Dorsolateral prefrontal cortex (tissue), 122 donors: ENCODE measurements at places on chromosomes 7 and 10.

DNA sequence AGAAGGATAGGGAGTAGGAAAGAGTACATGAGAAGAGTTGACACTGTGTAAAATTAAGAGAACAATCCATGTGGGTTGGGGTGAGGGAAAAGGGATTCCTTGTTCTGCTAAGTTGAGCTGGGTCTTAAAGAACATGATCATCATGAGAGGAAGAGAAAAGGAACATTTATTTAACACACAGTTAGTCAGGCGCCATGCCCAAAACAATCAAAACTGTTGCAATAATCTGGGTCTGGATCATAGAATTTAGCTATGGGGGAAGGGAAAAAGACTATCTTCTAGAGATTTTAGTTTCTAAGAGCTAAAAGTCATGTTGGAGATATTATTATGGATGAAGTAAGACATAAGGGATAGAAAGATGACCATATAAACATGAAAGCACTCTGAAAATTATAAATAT is 178.9 kb downstream of the SEM1 start:
- no peak for DNase-seq

- no peak for DNase-seq
Observed at GRCh38 chr10:113732160-113732881, 19.2 kb upstream of the PLEKHS1 start.

GRCh38 chr10:76034353-76035205 is 603.2 kb downstream of the LRMDA start:
- no peak for DNase-seq

- DNase-seq: no peak
Observed at GRCh38 chr7:49852619-49853462, 79.4 kb downstream of the VWC2 start.

DNA sequence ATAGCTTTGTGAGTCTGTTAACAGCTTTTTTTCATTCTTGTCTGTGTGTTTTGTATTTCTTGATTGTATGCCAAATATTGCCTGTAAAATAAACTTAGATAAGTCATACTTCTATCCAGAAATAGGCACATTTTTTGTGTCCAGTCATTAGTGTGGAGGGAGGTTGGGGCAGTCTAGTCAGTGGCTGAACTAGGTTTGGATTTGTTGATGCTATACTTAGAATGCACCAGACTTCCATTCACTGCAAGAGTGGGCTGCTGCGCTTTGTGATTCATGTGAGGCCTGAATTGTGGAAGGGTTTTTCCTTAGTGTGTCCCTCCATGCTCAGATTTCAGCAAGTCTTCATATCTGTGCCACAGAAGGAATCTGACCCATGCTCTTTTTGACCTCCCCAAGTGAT is 50.0 kb downstream of the TRUB1 start:
- no peak for DNase-seq

DNA sequence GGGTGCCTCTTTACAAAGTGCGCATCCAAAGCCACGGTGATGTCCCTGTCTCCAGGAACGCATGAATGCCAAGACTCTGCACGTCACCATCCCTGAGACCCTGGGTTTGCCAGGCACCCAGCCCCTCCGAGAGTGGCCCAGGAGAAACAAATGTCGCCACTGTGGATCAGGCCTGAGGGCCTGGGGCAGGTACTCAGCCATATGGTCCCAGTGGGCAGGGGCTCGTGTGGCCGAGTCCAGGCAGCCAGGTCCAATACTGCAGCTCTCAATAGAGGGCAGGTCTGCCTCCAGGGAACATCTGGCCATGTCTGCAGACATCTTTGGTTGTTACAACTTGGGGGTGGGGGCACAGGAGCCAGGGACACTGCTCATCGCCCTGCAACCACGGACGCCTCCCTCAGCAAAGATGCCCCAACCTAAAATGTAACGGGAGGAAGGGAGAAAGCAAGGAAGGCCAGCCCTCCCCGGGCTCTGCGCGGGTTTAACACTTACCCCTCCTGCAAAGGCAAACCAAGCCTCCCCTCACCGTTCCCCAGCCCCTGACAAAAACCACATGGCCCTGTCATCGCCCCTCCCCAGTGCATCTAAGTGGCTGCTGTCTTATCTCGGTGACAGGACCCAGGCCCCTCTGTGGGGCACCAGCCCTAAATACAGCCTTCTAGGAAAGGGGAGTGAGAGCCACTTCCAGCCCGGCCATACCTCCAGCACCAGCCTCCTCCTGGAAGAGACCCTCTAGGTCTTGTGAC is 10.3 kb upstream of the PAPOLB start:
- DNase-seq: no peak

DNA sequence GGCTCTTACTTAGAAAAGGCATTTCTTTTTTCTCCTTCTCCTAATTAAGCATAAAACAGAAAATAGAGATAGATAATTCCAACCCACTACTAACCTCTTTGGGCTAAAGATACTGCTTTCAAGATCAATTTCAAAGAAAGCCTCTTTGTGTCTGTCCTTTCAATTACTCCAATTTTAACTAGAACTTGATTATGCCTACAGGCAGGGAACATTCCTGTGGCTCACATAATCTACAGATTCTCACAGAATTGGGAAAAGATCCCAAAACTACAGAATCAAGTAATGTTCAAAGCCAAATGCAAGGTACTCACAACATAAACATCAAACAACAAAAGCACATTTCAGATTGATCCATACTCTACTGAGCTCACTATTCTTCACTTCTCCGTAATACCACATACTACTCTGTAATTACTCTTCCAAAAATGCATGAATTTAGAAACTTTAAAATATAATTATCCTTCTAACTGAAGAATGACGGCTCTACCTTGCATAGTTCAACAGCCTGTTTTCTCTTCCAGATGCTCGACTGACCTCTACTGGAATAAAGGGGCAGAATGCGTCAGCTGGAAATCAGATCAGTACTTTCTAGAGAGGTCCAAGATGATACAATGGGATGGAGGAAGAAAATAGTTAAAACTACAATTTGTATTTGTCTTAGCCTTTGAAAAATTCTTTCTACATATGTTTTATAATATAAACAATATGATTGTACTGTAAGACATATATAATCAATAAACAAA is 3.9 kb downstream of the MTERF1 start:
- DNase-seq: no peak

GRCh38 chr10:110376021-110376766 is 71.5 kb upstream of the SMNDC1 start:
- DNase-seq: no peak

DNA sequence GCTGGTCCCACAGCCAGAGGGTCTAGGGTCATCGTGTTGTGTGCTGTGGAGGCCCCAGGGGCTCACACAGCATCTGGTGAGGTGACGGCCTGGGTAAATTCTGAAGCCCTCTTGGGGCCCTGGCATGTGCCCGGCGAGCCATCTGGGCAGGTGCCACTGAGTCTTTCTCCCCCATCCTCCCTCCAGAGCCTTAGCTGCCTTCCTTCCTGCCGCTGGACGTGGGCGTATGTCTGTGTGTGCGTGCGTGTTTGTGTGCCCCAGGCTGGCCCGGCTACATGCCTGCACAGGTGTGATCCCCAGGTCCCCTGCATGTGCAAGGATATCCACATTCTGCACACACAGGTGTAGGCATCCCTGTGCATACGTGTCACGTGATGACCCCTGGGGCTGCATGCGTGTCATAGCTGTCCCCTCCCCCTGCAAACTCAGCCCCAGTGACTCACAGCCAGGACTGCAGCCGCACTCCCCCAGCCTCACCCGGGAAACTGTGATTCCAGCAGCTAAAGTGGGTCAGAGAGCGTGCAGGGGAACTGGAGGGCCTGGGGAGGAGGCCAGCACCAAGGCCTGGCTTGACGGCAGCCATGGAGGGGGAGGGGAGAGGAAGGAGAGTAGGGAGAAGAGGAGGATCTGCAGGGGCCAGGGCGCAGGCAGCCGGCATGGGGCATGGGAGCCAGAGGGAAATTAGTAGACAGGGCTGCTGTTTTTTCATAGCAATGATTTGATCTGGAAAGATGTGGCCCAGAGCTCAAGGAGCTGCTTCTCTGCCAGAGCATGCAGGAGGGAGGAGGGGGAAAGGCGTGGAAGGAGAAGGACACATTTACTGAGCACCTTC is 46.4 kb downstream of the ELFN1 start:
- no peak for DNase-seq

- DNase-seq: no peak
Observed at GRCh38 chr10:112394475-112394875, 20.6 kb downstream of the ACSL5 start.

DNA sequence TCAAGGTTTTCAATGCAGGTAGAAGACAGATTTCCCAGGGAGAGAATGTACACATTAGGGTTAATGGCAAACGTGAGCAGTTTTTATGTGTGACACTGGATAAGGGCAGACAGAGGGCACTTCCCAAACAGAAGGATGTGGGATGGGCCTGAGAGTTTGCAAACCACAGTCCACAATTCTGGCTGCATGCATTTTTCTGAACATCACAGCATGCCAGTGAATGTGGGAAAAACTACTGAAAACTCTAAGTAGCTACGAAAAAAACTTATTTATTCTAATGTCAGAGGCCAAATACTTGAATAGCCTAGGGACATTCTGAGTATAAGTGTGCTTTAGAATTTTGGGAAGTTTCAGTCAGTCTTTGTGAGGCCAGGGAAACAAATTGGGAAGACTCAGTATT is 145.9 kb downstream of the NRCAM start:
- DNase-seq: no peak

GRCh38 chr10:48568546-48568945 is 36.3 kb downstream of the ARHGAP22 start:
- DNase-seq: no peak

- DNase-seq: no peak
Observed at GRCh38 chr10:47264797-47265281, 35.2 kb upstream of the GDF10 start.

GRCh38 chr10:29322918-29323317 is 34.0 kb downstream of the LYZL1 start:
- no peak for DNase-seq

- DNase-seq: no peak
Observed at GRCh38 chr10:4283846-4284610, 499.0 kb upstream of the KLF6 start.

DNA sequence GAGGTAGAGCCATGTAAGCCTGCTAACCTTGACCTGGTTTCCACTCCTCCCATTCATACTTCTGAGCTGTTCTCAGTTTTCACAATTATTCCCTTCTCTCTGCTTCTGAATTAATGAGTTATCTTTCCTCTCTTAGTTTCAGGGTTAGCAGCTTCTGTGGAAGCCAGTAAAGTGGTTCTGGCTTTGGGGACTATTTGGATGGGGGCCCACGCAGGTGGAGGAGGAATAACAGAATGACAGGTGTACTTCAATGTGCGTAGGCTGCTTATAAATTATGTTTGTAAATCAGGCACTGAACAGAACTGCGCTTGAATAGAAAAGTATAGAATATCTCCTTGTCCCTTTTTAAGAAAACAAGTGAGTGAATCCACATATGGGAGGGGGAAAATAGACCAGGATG is 128.9 kb upstream of the GAD2 start:
- DNase-seq: no peak

- no peak for DNase-seq
Observed at GRCh38 chr10:14513123-14513522, 182.4 kb upstream of the FRMD4A start.

DNA sequence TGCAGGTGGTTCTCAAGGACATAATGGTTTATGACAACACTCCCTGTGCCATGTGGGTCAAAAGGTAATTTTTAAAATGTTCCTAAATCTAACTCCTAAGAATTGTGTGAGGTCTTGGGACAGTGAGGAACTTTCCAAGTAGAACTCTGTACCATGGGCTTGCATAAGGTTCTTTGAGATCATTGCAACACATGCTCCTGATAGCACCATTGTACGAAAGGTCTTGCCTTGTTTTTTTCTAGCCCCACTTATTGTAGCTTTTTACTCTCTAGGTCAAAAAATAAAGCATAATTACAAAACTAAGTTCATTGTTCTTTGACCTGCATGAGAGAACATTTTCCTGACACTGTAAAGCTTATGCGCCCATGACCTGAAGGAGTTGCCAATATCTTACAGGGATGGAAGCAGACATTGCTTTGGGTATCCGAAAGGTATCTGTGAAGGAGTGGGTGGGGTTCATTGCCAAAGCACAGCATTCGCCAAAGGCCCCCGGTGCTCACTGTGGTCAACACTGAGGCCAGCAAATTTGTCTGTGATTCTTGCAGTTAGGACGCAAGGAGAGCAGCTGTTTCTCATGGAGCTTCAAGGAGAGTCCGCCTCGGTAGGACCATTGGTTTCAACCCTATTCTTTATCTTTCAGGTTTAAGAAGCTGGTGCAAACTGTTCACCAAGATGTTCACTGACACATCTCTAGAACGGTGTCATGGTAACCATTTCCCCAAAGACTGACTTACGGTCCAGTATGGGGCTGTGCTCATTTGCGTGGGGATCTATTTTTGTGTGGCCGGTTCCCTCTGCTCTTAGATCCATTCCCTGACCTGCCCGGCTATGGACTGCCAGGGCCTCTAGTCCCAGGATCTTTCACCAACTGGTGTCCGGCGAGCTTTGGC is 7.6 kb upstream of the PRKAG2 start:
- DNase-seq: peak; percentile 8

DNA sequence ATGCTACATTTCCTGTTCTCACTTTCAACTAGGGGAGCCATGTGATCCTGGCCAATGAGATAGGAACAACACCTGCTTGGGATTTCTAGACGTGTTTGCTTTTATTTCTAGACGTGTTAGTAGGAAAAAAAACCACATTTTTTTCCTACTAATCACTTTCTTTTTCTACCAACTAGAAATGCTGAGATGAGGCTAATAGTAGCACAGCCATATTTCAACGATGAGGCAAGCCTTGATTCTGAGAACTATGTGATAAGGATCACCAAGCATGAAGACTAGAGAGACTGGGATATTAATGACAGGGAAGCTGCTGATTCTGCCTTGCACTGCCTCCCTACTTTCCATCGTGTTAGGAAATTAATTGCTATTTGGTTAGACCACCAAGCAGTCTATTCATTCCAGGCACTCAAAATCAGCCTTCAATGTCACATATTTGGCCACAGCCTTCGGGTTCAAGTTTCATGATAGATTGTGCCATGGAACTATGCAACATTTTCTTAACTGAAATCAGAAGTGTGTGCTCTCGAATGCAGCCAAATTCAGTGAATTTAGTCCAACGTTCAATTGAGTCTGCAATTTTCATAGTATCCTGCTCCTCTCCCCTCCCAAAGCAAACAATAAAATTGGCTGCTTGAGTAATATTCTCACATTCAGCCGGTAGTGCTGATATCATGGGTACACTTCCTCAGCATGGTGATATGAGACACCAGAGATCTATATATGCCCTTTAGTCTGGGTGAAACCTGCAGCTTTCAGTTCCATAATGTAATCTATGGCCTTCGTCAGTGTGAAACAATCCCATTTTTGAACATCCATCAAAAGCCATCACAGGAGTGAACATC is 98.1 kb downstream of the GPR37 start:
- no peak for DNase-seq

- no peak for DNase-seq
Observed at GRCh38 chr10:77074104-77074624, 563.4 kb downstream of the KCNMA1 start.

DNA sequence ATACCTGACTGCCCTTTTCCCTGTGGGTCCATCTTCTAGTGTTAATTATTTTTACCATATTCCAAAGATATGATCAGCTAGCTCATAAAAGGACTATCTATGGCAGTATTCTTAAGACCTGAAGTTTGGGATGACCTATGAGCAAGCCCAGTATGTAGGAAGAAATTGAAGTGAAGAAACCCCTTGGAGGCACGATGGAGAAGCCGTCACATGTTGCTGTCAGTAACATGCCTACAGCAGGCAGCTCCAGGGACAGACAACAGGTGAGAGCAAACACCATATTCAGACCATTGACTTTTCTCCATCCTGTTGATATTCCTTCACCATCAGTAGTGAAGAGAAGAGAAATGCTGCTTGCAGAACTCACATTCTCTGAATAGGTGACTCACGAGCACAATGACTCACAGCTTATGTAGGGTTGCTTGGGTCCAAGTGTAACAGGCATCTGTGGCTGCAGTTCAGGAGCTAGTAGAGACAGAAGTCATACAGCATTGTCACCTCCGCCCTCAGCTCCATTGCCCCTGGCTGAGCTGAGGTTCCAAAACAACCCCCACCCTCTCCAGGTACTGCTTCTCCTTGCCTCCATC is 8.4 kb upstream of the LYZL2 start:
- no peak for DNase-seq
